ENCODE measurements at places on chromosomes 2 and 18.

GRCh38 chr18:67417864-67418523 lies 98.5 kb downstream of the DSEL start:
- peak; percentile 64 for DNase-seq

DNA sequence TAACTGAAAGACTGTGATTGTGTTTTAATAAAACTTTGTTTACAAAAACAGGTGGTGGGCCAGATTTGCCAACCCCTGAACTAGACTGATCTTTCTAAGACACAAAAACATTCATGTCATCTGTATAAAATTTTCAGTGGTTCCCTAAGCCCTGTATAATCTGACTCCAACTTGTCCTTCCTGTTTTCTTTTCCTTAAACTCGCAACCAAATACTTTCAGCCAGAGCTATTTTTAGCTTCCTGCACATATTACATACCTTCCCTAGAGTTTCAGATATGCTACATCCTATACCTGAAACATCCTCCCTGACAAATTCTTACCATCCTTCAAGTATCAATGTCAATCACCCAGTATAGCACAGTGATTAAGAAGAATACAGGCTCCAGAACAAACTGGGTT lies 4.8 kb downstream of the GCFC2 start:
- no peak for DNase-seq

- DNase-seq = no peak
Measured at GRCh38 chr2:133652398-133652797, 84.1 kb upstream of the NCKAP5 start.

- DNase-seq = no peak
Measured at GRCh38 chr2:219442256-219443015, 7.8 kb downstream of the SPEG start.

- peak; percentile 37 for DNase-seq
Measured at GRCh38 chr2:122519366-122519765, 763.9 kb downstream of the TSN start.

GRCh38 chr2:219175486-219175885 lies 1.2 kb downstream of the CNPPD1 start:
- DNase-seq = no peak

DNA sequence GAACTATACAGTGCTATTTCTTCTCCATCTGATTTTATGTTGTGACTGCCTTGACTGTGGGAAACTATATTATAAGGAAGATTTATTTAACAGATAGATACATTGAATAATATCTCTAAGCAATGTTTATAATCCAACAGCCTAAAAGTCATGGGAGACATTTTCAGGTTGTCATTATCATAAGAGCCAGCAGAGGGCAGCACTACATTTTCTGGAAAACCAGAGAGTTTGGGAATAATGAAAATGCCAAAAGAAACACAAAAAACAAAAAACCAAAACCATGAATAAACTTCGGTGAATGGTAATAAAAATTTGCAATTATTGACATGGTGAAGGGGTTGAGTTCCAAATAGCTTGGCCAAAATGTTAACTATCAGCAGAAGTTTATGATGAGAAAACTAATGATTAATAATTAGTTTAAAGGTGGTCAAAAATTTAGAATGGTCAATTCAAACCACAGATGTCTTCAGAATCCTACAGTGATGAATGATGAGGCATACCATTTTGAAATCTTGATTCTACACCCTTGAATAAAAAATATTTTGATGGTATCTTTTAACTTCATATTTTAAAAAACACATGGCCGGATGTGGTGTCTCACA lies 4.7 kb downstream of the EEF1B2 start:
- DNase-seq = peak; percentile 38

DNA sequence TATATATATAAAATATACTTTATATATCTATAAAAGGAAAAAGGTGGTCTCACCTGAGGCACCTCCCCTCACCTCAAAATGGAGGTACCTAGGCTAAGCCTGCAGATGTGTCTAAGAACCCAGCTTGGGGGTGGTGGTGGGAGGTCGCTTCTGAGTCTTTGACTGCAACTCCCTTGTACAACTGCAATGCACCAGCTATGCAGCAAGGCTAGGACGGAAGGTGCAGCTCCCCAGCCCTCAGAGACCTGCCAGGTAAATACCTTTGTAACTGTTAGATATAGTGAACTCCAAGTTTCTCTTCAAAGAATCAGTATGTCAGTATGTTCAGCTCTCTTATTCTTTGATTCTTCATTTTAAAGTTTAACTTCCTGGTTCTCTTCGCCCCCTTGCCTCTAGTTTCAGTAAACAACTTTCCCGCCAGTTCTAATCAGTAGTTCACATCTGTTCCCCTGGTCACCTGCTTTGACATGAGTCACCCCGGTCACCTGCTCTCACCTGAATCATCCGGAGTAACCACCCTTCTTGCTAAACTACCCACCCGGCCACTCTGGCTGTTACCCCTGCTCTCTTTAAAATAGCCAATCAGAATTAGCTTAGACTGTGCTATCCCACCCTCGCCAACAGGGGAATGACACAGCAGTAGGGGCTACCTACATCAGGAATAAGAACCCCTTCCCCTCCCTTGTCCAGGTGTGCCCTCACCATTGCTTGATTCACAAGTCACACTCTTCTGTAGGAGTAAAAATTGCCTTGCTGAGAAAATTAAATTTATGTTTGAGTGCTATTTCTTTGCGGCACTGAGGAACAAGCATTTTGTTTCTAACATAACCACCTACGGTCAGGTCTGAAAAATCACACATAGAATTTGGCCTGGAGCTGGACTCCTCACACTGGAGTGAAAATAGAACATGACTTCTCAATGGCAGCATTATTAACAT lies 24.7 kb upstream of the IMPA2 start:
- no peak for DNase-seq

- no peak for DNase-seq
Measured at GRCh38 chr2:172093416-172094293, 8.3 kb downstream of the DLX1 start.

DNA sequence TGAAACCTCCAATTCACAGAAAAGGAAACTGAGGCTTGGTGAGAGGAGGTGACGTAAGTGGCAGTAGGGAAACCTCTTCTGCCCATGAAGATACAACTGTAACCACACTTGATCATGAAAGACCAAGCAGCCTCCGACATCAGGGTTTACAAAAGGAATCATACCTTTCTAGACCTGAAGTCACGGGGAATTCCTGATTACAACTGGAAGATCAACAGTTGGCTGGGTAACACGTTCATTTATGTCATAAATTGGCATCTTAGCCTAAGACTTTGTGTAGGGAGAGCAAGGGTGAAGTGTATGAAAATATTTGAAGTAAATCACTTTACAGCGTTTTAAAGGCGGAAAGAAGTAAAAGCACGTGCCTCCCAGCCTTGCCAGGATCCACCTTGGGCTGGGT lies 922 bp downstream of the HS1BP3 start:
- DNase-seq = no peak

GRCh38 chr18:24266131-24266530 lies 127.3 kb downstream of the CABYR start:
- DNase-seq = no peak

- no peak for DNase-seq
Measured at GRCh38 chr18:47530695-47531094, 279.2 kb upstream of the SKOR2 start.

DNA sequence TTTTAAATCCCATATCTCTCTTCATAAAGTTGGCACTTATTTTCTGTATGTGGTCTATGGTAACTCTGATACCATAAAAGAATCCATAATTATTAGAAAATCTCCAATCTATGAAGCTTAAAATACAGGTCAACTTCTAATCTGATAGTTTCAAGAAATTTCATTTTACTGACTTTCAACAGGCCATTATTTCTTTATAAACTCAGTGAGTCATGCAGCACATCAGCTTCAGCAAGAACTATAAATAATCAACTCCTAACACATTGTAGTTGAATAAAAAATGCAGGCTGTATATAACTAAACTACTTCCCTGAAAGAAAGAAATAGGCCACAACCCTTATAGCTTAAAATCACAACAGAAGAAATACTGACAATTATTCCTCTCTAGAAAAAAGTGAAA lies 204.3 kb upstream of the CCDC150 start:
- DNase-seq = no peak

DNA sequence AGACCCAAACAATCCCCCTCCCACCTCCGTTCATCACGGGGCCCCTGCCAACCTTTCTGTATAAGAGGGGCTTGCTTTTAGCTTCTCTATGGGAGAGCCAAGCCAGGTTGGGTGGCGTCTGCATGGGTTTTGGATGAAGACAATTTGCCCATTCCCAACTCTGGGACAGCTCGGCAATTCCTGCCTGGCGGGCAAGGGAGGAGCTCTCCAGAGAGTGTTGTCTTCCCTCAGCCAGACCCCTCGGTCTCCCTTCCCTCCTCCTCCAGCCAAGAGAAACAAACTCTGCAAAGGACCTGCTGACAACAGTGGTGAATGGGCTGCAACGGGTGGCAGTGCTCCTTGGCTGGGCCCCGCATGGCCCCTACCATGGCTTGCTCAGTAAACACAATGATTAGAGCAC lies 267.2 kb upstream of the HDAC4 start:
- no peak for DNase-seq

GRCh38 chr2:167890739-167891138 lies 356.7 kb downstream of the STK39 start:
- DNase-seq = peak; percentile 24

DNA sequence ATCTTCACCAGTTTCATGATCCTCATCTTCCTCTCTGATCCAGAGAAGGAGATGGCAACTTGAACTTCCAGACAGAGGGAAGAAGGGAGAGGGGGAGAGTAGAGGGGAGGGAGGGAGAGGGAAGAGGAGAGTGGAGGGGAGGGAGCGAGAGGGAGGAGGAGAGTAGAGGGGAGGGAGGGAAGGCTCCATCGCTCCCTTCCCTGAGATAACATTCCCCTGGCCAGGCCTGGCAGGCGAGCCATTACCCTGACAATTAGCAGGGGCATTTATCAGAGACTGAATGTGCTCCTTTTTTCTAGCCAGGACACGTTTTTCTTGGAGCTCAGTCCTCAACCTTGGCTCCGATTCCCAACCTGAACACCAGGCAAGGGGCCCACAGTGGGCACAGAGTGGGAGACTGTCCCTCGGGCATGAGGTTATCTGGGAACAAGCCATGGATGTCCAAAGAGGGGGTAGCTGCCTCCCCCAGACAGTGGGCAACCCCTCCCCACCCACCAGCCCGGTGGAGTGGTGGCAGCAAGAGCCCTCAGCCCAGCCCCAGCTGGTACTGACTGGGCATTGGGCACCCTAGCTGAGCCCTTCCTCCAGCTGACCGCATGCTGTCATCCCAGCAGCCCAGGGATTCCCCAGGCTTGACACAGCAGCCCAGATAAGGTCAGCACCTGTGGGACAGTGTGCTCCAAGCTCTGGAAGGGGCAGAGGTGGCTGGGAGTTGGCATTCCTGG lies 81.8 kb downstream of the TNS1 start:
- no peak for DNase-seq

DNA sequence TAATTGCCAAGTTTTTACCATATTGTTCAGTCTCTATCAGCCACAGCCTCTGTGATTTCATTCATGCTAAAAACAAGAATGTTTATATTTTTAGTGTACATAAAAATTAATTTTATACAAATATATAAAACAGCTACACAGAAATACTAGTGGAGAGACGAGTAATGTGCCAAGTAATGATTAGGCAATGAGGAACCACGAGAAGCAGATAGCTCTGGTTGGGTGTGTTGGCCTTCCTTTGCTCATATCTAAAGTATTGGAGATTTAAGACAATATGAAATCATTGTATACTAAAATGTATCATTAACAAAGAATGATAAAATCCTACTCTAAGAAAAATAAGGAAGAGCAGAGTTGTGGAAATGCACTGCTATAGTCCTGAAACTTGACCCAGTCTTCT lies 326.7 kb downstream of the AGAP1 start:
- DNase-seq = no peak

DNA sequence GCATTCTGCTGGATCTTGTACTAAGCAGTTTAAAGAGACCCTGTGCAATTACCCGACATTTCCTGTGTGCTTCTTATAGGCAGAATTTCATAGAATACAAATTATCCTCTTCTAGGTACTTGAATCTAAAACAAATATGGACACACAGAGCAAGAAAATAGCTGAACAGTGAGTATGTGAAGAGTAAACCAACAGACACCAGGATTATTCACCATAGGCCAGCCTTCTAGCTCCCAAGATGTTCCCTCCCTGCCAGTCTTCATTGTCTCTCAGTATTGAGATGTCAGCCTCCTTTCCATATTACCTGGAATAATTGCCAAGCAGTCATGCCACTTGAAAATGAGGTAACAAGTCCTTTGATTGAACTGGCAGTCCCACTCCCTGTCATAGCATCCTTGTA lies 187.1 kb downstream of the PTPRM start:
- no peak for DNase-seq

GRCh38 chr2:200373973-200374416 lies 67.5 kb downstream of the SPATS2L start:
- DNase-seq = peak; percentile 78

DNA sequence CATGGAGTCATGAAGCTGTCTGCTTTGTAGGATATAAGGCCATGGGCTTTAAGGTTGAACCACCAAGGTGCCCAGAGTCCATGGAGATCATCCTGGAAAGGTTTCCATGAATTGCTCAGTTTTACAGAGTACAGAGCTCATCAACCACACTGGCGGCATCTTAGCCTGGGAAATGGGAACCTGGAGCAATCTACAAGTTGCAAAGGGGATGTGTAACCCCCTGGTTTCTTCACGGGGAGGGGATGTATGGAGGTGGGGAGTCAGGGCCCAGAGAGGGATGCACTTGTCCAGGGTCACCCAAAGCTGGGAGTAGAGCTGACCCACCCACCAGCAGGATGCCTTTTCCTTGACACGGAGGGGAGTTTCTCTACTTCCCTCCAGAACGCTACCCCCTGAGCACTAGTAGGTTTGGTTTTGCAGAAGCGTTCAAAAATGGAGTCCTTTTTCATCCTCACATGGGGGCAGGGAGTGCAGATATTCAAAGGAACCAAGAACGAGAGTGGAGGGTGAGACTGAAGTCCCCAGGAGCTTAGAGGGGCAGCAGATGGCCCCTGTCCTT lies 7.2 kb downstream of the TMEM37 start:
- no peak for DNase-seq

DNA sequence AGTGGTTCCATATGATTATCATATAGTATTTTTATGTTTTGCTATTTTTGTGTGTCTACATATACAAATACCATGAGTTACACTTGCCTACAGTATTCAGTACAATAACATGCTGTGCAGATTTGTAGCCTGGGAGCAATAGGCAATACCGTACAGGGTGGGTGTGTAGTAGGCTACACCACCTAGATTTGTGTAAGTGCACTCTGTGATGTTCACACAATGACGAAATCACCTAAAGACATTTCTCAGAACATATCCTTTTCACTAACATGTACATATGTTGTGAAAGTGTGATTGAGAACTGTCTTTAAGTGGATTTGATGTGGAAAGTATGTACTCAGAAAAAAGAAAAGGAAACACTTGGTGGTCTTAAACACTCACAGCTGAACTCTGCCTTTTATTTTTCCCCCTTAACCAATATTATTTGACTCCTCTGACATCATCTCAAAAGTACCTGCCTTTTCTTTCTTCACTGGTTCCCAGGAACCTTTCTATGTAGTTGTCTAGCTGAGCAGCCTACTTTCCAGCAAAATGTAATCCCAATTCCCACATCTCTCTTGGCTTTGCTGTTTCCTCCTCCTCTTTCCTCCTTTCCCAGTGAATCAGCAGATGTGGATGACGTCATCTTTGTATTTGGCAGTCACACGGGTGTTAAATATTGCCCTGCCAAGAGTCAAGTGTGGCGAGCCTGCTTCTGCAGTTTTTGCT lies 47.7 kb downstream of the OSBPL6 start:
- no peak for DNase-seq

All from RPMI8226 (cell line).